CD4-positive, alpha-beta T cell treated with Interleukin-15 for 1 hour (primary cell): ENCODE measurements at places on chromosomes 6 and 20.
A peak's percentile ranks its signal among the peaks of the same experiment; 100 is the strongest.

GRCh38 chr6:44162876-44163625, 4.4 kb downstream of the CAPN11 start:
- no peak for DNase-seq

GRCh38 chr6:5697508-5697907, 309.2 kb downstream of the NRN1 start:
- no peak for DNase-seq

GRCh38 chr6:18835976-18836375, 448.8 kb downstream of the RNF144B start:
- no peak for DNase-seq

DNA sequence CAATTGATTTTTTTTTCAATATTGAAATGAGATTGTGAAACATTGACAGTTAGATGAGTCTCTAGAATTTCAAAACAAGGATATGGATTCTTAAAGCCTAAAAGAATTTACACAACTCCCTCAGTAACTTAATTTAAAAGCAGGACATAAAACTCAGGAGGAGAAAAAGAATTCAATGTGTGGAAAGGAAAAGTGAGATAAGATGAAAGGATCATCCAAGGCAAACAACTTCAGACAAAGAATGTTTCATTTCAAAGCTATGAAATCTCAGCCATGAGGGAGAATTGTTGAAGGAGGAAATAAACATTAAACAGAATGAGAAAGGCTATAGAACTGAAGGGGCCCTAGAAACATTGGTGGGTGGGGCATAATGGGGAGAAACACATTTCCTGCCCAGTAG, 191.7 kb upstream of the NOX3 start:
- DNase-seq, result no peak

DNA sequence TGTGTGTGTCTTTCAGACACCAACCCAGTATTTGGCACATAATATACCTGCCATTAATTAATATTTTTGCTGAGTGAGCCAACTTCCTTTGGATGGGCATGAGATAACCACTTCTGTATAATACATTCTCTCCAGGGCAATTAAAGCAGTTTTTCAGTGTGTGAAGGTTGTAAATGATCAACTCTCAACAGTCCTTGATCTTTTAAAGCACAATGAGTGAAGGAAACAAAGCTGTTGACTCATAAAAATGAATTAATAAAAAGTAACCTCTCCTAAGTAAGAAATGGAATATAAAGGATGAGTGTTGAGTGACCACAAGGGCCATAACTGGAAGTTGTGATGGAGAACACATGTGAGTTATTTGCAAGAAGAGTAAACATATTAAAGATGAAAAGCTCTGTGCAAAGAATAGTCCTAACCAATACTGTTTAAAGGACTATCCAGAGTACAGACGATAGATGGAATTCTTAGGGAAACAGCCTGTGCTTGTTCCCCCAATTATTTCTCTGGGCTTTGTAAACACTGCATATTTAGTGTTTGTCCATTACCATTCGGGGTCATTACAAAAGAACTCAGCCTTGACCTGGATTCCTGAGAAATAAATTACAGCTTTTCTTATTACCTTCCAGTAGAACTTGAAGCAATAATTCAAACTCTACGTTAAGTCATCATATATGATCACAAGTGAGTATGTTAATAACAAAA, 446.2 kb downstream of the PLCB1 start:
- DNase-seq, result no peak

DNA sequence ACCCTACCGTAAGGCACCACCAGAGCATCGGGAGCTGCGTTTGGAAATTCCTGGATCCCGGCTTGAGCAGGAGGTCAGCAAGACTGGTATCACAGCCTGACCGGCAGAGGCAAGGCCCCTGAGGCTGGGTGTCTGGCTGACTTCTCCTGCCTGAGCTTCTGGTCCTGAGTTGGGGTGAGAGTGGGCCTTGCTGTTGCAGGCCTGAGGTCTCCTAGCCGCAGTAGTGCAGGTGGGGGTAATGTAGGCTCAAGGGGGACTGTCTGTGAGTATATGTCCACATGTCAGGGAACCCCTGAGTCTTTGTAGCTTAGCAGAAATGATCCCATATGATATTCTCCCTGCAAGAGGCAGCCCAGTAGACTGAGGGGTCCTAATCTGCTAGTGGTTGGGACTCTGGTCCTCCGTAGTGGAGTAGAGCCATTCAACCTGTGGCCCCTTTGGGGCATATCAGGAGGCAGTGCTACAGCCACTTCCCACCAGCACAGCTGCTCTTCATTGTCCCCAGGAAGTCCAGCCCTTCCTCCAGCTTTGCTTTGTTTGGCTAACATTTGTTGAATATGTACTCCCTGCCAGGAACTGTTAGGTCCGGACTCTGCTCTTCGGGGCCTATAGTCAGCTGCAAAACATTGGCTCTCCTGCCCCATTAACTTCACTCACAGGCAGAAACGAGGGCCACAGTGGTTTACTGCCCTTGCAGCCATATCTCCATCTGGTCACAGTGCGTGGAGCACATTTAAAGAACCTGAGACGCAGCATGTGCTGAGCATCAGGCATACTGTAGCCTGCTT, 10.9 kb downstream of the LRRC73 start:
- DNase-seq, result no peak

- no peak for DNase-seq
Observed at GRCh38 chr6:52562911-52563310, 13.9 kb downstream of the TRAM2 start.

DNA sequence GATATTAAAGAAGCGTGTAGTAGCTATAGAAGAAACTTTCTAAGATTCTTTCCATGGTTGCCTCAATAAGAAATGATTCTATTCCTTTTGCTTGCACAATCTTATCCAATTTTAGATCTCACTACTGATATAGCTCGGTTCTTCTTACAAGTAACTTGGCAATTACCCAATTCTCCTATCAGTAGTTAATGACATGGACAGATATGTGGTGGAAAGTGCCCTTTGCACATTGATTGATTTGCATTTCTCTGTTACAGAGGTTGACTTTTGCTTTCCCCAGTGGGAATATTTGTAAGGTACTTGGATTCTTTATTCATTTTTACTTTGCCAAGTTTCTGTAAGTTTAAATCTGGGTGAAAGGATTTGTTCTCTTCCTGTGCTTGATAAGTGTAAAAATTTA, 93.7 kb upstream of the QKI start:
- DNase-seq, result no peak

- DNase-seq, result no peak
Observed at GRCh38 chr20:45948261-45948733, 13.8 kb downstream of the PCIF1 start.

DNA sequence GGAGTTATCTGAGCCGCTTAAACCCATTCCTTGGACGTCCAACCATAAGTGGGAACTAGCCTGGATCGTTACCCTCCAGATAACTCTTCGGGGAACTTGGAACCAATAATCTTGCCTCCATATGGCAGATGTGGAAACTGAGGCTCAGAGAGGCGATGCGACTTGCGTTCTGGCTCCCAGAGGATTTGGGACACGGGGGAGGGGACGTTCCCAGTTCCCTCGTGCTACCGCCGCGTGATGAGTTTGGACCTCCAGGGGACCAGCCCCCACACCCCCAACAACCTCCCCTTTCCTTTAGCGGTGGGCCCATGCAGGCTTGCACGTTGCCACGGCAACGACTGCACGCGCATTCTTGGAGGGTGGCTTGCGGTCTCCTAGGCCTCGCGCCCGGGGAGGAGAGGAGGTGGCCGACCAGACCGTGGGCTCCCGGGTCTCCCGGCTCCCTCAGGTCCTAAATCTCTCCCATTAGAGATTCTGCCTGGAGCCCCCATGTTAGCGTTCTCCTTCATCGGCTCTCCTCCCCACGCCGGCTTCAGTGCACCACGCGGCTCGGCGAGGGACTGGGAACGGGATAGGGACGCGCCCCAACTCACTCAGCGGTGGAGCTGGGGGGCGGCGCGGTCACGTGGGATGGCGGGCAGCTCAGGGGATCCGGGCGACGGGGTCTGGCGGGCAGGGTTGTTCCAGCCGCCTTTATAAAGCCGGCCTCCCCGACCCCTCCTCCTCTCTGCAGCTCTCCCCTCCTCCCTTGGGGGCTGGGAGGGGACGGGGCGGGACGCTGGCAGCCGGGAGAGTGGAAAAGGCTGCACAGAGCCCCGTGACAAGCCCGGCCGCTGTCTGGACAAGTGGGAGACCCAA, at the start of gene PLTP:
PLTP (minus strand) TSS at position 670 of the 858 bp plus-strand sequence. CDS start 703 bp downstream, outside the sequence.
- DNase-seq, result peak; percentile 33

GRCh38 chr6:5435449-5435848, 174.1 kb downstream of the FARS2 start:
- no peak for DNase-seq

- DNase-seq, result no peak
Observed at GRCh38 chr6:54216336-54216735, 91.9 kb upstream of the TINAG start.

DNA sequence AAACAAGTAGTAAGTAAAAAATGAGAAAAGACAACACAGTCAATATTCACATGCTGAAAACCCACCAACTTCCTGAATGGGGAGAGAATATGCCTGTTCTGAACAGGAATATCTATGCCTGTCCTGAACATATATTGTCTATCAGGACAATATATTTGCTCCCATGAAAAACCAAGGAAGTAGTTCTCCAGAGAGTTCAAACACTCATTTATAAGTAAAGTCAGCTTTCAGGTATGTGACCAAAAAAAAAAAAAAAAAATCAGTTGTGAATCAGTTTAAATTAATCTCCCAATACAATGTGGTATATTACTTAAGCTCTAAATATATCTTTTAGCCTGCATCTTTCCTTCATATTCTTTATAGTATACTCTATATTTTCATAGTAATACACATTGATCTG, 119.5 kb downstream of the MYB start:
- DNase-seq, result no peak

DNA sequence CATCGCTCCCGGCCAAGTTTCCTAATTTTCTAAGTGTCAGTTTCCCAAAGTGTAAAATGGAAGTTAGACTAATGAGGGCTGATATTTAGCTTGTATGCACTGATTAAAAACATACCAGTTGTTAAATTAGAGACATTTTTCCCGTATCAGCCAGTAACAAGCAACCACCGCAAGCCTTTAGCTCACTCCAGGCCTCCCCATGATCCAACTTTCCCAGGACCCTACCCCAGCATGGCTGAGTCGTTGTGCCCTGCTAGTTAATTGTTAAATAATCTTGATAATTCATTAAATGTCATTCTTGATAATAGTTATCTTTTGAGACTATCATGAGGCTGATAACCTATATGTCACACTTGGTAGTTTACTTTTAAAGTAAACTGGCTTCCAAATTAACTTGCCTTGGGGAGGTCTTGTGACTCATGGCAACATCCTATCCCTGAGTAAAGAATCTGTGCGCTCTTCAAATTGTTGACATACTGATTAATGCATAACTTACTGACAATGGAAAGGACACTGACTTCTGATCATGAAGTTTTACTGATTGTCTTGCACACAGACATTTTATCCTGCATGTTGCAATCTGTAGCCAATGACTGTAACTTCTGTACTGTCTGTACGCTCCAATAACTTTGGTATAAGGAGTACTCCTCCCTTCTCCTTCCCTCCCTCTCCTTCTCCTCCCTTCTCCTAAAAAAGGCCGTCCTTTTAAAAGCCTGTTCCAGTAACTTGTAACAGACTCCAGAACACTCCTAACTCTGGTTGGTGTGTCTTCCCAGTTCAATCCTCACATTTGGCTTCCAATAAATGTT, 6.3 kb upstream of the GTF3C6 start:
- DNase-seq, result no peak

GRCh38 chr6:136371959-136372358, 82.3 kb upstream of the BCLAF1 start:
- DNase-seq, result no peak

- DNase-seq, result no peak
Observed at GRCh38 chr6:160303806-160304205, 44.4 kb upstream of the SLC22A3 start.

- peak; percentile 78 for DNase-seq
Observed at GRCh38 chr6:134173936-134174671, 121.7 kb upstream of the SLC2A12 start.

- peak; percentile 88 for DNase-seq
Observed at GRCh38 chr6:33247977-33248642, 23.6 kb downstream of the VPS52 start.

- DNase-seq, result no peak
Observed at GRCh38 chr20:57691699-57692098, 18.1 kb downstream of the PMEPA1 start.

DNA sequence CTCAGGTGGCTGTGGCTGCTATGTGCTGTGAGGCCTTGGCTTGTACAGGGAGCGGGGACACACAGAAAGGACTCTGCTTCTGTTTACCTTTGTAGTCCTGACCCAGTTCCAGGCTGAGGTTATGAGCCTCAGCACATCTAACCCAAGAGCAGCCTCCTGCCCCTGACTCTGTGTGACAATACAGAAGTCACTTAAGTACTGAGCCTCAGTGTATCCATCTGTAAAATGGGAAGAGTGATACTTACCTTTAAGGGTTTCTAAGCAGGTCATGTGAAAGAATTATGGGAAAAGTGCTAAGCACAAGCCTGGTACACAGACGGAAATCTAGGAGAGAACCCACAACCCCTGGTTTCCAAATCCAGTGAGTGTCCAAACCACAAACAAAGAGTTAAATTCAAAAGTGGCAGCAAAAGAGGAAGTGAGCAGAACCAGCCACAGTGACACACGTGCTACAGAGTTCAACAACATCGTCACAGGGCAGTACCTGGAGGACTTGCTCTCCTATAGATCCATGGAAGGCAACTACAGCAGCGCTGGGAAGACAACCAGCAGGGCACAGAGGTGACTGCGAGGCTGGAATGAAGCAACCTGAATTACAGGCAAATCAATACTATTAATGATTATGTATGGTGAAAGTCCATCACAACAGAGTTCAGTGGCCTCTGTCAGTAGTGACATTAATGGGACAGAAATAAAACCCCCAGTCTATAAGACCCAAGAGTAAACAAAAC, 12.5 kb downstream of the TRIM26 start:
- peak; percentile 50 for DNase-seq

GRCh38 chr6:28597217-28597835, 71.6 kb downstream of the GPX5 start:
- DNase-seq, result no peak

DNA sequence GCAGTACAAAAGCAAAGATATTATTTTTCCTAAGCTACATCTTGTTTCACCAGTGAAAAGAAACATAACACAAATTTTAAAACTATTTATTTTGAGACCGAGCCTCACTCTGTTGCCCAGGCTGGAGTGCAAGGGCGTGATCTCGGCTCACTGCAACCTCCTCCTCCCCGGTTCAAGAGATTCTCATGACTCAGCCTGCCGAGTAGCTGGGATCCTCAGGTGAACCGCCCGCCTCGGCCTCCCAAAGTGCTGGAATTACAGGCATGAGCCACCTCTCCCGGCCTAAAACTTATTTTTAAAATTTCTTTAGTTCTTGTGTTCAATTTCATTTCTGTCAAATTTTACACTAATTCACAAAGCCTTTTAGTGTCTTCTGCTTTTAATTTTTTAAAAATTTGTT, 5.9 kb downstream of the SRSF12 start:
- DNase-seq, result no peak

GRCh38 chr6:115896538-115897129, 164.1 kb downstream of the FRK start:
- DNase-seq, result no peak

GRCh38 chr6:5659467-5659866, 347.3 kb downstream of the NRN1 start:
- no peak for DNase-seq
